Stimulated activated CD4-positive, alpha-beta T cell treated with anti-CD3 and anti-CD28 coated beads, Interleukin-4, amount 100 ng/mL, for 1 hour (primary cell): ENCODE measurements at places on chromosomes 7 and 10.

DNA sequence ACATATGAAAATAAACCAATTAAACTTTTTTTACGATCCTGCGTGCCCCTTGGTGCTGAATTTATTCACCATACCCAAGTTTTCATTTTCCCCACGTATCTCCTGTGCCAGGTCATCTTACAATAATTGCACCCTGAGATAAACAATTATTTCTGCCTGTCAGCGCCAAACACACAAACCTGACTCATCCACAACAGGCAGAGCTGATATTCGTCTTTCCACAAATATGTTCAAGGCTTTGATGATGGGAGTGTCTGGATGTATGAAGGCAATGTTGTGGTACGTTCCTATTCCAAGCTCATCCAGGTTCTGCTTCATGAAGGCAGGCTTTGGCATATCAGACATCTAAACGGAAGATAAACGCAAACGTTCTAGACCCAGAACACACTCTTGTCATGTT is 45.8 kb upstream of the RHEB start:
- DNase-seq, result no peak

- DNase-seq, result no peak
These were observed 232.1 kb downstream of the PTPRN2 start for GRCh38 chr7:158355456-158356065.

DNA sequence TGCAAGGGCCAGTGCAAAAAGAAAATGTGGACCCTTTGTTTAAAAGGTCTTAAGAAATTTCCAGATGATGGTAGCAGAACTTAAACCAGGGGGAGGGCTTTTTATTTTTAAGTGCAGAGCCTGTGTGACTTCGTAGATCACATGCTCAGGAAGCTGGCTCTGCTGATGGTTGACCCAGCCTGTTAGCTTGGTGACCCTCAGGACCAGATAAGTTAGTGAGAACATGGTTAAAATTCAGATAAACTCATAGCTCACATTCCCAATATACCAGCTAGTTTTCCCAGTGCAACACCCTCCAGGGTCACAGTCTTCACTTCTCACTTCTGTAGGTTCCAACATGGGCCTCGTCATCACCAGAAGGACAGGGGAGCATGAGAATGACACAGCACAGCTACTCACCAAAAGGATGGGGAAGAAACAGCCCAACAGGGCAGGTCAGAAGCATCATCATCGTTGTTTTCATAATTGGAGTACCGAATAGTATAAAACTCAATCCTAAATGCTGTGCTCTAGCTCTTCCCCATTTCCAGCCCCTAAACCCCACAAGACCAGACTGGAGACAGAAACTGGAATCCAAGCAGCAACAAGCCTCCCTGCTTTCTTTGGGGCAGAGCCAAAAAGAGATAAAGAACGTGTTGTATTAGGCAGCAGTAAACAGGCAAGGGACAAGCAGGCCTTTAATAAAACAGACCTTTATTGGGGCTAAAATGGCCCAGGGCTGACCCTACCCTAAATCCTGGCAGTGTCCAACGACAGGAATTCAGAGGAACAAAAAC is 102.2 kb upstream of the ANKRD1 start:
- DNase-seq, result no peak

DNA sequence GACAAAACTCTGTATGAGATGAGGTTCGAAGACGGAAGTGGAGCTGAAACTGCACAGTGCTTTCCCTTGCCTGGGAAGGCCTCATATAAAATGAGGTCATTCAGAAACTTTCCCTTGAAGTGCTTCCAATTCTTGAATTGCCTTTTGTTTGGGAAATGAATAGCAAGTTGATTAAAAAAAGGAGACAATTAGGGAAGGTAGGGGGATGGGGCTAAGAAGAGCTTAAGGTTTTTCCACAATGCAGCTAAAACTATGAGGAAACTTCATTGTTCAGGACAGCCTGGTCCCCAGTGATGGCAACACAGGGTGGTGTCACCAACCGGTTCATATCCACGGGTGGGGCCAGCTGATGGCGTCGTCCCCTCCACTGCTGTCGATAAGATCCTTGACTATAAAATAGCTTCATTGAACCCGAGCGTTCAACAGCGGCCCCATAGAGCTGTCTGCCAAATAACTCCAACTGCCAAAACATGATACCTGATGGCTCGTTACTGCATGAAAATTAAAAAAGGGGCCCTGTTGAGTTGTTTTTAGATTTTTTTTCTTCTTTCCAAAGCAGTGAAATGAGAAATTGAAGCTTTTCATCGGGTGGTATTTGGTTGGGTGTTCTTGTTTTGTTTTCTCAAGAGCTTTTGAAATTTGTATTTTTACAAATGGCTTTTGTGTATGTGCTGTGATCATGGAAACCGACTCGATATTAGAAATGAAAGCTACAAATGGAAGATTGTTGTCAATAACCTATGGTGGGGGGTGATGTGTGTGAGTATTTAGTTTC is 2.8 kb upstream of the CELF2 start:
- DNase-seq, result no peak

DNA sequence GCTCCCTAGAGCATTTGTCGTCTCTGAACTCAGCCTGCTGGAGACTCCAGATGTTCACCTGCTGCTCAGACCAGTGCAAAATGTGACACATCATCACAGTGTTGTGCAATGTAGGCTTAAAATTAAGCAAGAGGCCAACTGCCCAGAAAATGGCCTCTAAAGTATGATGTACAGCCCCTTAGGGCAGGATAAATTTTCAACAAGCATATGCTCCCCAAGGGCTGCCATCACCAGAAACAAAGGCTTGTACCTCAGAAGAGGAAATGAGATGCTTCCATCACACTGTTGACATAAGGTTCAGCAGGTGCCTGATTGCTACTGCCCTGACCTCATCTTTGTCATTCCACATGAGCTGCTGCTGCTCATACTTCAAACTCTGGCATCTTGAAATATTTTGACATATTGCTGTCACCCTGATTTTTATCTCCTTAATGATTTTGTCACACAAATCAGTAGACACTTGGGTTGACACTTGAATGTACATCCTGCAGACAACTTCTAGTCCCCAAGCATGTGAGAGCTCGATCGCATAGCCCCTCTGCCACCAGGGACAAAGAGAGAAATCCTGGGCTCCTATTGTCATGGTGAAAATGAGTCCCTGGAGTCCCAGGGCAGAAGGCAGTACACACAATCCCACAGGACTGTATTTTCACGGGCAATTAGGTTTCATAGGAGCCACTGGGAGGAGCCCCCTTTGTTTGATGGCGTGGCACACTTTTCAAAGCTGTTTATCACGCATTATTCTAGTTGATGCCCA is 219.7 kb upstream of the STK17A start:
- no peak for DNase-seq

DNA sequence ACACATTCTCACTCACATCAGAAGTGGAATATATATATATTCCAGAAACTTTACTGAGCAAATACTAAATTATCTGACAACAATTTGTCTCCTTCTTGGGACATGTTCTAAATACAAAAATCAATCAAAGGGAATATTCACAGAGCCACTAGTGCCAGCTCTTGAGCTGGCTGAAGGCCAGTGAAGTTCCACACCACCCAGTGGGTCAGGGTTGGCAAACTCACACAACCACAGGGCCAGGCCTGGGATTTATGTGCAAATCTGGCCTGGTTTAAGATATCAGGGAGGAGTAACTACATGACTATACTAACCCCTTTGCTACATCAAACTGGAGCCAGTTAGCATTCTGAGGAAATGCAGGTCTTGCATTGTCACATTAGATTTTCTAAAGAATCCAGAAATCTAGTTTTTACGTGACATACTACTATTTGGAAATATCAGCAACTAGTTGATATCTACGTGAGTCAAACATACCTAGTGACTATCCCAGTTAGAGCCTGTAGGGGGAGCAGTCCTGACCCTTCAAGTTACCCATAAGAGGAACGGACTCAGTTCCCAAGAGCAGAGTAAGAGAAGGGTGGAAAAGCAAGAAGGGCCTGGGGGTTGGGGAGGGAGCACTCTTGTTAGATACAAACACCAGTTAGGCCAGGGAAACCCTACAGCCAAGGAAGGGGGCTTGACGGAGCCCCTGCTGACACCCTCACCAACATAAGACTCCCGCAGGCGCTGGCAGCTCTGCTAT is 600.4 kb downstream of the KCNMA1 start:
- DNase-seq, result no peak

DNA sequence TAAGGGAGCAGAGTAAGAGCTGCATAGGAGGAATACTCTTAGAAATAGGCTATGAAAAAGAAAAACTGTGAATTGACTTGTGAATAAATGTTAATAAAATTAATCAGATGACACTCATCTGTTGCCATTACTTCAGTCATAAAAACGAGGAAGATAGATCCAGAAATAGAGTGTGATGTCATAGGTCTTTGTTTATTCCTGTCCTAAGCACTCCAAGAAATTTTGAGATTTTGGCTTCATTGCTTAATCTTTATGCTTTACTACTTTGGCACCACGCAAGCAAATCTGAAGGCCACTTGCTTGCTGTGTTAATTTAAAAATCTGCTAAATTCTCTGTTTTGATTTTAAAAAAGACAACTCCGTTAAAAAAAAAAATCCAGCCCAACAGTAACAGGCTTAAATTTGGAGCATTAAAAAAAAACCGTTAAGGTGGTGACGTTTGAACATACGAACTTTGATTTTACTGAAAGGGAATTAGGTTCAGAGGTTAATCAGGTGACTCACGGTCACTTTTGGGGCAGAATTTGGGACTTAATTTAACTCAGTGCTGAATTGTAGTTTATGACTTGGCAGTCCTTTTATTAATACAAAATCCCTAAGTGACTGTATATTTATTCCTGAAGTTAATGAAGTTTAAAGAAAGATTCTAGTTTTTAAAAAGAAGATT is 3.4 kb downstream of the IFRD1 start:
- DNase-seq, result no peak

DNA sequence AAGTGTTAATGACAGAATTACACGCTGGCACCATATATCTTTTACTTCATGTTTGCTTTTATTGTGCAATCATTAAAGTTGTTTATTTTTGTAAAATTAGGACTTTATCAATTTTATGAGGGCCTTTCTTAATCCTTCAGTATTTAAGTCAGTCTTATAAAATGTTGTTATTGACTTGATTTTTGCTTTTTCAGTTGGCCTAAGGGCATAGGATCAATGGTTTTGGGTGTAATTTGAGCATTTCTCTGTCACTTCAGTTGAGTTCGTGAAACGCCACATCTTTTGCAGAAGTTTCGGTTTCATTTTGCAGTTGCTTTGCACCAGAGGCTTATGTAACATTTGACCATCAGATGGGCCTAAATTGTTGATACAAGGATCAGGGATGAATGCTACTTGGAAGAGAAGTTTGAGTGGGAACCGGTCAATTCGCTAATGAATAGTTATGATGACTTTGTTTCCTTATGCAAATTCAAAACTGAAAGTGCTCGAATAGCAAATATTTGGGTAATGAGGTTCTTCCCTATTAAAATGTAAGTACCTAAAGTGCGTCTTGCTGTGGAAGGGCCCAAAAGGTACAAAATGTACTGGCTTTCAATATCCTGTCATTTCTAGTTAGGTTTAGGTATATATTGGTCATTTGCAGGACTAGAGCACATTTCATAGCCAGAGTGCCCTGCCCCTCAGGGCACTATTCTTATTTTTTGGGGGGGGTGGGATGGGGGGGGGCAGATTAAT is 340.9 kb downstream of the LRMDA start:
- DNase-seq, result no peak

GRCh38 chr7:65978891-65979582 is 3.0 kb downstream of the GUSB start:
- DNase-seq, result no peak

- no peak for DNase-seq
These were observed 373.9 kb downstream of the SFMBT2 start for GRCh38 chr10:7036951-7037350.

- DNase-seq, result no peak
These were observed 14.8 kb downstream of the FOXL3 start for GRCh38 chr7:304574-305409.

GRCh38 chr10:104648421-104648820 is 7.3 kb downstream of the SORCS3 start:
- DNase-seq, result no peak
